RPMI8226 (cell line): ENCODE measurements at places on chromosomes 4 and X.

DNA sequence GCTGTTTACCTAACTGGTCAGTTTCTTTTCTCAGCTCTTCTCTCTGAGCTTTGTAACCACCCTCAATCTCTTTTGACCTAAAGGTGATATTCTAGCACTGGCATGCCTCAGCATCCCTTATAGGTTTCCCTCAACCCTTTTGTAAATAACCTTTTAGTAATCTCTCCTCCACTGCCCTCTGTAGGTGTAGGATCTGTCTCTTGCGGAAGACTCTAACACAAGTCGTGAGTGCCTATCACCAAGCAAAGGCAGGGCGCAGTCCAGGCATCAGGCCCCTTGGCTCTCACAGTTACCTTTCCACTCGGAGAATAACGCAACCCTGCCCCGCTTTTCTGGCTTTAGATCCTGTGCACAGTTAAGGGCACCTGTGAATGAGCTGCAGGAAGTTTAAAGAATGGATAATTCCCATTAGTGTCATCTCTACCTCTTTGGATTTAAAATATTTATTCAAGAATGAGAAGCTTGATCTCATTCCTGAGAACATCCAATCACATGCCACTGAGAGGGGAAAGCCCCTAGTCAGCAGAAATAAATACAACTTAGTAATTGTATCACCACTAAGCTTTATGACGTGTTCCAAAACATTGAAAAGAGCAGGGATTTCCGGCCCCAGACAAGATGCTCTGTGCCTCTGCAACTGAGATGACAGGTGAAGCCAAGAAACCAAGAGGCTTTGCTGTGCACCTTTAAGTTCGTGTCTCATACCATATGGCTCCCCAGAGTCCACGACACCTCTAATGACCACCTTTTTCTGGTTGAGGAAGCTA lies 58.8 kb downstream of the SPINK2 start:
- DNase-seq: no peak

GRCh38 chrX:118975831-118976598 lies 1.6 kb downstream of the LONRF3 start:
- peak; percentile 15 for DNase-seq

GRCh38 chr4:48275686-48276085 lies 6.0 kb upstream of the TEC start:
- no peak for DNase-seq

GRCh38 chr4:121693450-121693849 lies 3.3 kb downstream of the ANXA5 start:
- no peak for DNase-seq

DNA sequence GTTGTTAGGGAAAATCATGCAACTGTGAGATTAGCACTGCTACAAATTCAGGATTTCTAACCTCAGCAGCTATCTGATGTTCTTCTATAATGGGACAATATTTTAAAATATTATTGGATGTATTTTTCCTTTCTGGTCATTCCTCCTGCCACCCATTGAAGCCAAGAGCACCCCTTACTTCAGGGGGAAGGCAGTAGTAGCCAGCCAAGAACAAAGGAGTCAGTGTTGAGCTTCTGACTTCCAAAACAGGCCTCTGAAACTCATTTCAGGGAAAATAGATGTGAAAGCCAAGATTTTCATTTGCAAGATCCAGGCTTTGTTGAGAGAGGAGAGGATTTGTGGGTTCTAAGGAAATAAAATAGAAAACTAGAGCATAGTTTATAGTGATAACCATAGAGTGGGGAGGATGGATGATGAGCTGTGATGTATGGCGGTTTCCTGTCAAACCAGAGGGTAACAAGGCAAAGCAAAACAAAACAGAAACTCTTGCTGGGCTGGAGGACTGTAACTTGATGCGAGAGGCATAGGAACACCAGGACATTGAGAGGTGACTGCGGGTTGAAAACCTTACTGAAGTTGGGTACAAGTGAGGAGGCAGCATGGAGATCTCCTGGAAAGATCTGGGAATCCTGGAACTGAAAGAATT lies 173.7 kb upstream of the LEF1 start:
- DNase-seq: no peak

GRCh38 chrX:131734621-131735020 lies 190.7 kb downstream of the OR13H1 start:
- peak; percentile 96 for DNase-seq

DNA sequence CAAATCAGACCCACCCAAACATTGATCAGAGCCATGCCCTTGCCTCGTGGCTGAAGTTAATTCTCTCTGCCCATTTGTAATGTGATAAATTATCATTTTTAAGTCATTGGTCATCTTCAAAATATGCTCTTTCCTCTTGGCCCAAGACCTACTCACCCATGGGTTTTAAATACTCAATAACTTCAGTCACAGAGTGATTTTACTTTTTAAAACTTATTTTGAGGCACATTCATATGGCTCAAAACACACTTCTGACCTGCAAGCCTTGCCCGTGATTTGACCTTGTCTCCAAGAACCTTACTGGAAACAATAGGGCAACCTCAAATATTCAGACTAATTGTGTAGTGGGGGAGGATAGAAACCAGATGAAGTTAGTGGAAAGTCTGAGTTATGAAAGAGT lies 176.2 kb upstream of the LNX1 start:
- DNase-seq: no peak

- DNase-seq: no peak
Observed at GRCh38 chr4:98993419-98994071, 2.0 kb upstream of the METAP1 start.

GRCh38 chr4:152232271-152232670 lies 303.6 kb downstream of the FBXW7 start:
- DNase-seq: no peak

DNA sequence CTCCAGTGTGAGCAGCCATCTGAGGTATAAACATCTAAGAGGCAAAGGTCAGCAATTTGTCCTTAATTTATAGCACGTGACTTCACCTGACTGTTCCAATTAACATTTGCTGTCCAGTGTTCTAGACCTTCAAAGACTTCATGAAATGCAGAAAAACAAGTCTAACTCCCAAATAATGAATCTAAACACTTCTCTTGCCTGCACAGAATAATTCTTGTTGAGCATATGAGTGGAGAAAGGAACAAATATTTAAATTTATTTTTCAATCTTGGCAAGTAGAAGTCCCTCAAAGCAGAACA lies 12.0 kb downstream of the RFC1 start:
- DNase-seq: no peak

- no peak for DNase-seq
Observed at GRCh38 chrX:41314881-41315280, 19.1 kb upstream of the DDX3X start.

- DNase-seq: no peak
Observed at GRCh38 chr4:5874811-5875449, 18.0 kb downstream of the CRMP1 start.

GRCh38 chr4:88041626-88042025 lies 34.2 kb downstream of the PKD2 start:
- DNase-seq: no peak

GRCh38 chr4:184163813-184164212 lies 53.9 kb downstream of the ENPP6 start:
- peak; percentile 27 for DNase-seq

- no peak for DNase-seq
Observed at GRCh38 chr4:176988226-176988625, 195.5 kb upstream of the VEGFC start.

GRCh38 chr4:88629826-88630225 lies 37.5 kb downstream of the HERC3 start:
- no peak for DNase-seq

DNA sequence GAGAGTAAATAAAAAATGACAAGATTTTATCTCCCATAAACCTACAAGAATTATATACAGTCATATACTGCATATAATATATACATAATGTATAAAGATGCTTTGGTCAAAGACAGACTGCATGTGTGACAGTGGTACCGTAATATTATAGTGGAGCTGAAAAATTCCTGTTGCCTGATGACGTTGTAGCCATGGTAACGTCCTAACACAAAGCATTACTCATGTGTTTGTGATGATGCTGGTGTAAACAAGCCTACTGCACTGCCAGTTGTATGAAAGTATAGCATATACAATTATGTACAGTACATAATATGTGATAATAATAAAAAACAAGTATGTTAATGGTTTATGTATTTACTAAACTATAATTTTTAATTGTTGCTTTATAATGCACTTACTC lies 245.2 kb upstream of the CENPE start:
- DNase-seq: no peak

DNA sequence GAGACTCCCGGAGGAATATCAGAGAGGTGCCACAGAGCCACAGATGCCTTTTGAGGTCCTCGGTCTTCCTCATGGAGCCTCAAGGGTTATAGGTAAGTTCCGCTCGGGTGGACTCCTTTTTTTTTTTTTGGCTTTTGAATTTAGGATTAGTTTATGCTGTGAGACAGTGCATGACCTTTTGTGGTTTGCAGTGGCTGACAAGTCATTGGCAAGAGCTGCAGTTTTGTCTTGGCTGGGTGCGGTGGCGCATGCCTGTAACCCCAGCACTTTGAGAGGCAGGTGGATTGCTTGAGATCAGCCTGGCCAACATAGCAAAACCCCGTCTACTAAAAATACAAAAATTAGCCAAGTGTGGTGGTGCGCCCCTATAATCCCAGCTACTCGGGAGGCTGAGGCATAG lies 4.5 kb upstream of the GRSF1 start:
- DNase-seq: peak; percentile 65

DNA sequence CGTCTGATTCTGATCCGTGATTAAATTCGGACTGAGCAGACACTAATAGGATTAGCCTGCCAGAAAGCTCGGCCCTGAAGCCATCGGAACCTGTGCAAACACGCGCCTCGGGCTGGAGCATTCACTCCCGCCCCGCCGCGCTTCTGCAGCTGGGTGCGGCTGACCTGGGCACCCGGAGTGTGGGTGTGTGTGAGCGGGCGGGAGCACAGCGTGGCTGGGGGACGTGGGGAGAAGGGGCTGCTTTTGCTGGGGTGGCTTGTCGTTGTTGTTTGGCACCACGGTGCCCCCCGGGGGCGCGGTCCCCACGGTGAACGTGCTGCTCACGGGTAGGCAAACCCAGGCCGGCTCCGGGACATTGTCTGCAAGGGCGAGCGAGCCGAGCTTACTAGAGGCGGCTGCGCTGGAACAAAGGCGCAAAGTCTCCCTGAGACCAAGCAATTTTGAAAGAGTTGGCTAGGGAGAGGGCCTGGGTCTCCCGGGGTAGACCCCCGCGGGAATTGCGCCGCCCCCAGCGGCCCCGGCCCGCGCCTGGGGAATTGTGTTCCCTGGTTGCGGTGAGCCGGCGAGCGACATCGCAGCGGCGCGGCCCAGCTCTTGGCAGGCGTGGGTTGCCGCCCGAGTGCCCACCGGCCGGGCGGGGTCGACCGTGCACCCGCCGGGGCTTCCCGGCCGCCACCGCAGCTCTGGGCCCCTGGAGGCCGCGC lies 1.4 kb downstream of the MAMLD1 start:
- no peak for DNase-seq

DNA sequence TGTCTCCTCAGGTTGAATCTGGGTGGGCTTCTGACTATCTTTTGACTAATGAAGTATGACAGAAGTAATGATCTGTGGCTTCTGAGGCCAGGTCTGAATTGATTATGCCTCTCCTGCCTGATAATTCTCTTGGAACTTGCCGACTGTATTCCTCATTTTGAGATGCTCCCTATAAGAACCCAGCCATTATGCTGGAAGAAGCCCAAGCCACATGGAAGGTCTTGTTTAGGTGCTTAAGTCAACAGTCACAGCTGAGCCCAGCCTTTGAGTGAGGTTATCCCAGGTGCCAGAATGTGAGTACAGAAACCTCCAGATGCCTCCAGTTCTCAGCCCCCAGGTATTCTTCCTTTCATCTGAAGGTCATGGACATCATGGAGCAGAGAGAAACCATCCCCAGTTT lies 456.6 kb downstream of the IL15 start:
- DNase-seq: no peak

GRCh38 chr4:53618321-53618720 lies 27.0 kb upstream of the LNX1 start:
- no peak for DNase-seq

GRCh38 chr4:112560084-112560483 lies 44.1 kb upstream of the NEUROG2 start:
- DNase-seq: no peak

DNA sequence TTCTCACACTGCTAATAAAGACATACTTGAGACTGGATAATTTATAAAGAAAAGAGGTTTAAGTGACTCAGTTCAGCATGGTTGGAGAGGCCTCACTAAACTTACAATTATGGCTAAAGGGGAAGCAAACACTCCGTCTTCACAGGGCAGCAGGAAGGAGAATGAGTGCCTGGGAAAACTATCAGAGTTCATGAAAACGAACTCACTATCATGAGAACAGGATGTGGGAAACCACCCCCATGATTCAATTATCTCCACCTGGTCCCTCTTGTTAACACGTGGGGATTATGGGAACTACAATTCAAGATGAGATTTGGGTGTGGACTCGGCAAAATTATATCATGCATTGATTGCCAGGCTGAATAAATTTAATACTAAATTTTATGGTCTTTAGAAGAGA lies 592.7 kb downstream of the GRXCR1 start:
- DNase-seq: no peak

DNA sequence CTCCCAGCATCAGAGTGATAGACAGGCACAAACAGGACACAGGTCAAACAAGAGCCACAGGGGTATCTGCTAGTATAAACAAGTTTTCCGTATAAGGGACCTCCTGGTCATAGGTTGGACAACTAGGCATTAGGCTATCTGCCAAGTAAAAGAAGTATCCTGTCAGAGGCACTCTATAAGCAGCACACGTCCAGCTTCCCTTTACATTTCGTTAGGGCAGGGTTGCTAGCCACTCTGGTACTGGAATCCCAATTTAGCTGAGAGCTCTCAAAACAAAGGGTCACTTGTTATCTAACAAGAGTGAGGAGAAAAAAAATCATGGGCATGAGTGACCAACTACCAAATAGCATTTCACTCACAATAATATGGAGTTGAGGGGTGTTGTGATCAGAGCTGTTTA lies 780.7 kb upstream of the DIAPH2 start:
- no peak for DNase-seq

GRCh38 chr4:2617955-2618354 lies 81.5 kb downstream of the FAM193A start:
- no peak for DNase-seq

GRCh38 chr4:18938343-18939099 lies 917.0 kb upstream of the LCORL start:
- no peak for DNase-seq

DNA sequence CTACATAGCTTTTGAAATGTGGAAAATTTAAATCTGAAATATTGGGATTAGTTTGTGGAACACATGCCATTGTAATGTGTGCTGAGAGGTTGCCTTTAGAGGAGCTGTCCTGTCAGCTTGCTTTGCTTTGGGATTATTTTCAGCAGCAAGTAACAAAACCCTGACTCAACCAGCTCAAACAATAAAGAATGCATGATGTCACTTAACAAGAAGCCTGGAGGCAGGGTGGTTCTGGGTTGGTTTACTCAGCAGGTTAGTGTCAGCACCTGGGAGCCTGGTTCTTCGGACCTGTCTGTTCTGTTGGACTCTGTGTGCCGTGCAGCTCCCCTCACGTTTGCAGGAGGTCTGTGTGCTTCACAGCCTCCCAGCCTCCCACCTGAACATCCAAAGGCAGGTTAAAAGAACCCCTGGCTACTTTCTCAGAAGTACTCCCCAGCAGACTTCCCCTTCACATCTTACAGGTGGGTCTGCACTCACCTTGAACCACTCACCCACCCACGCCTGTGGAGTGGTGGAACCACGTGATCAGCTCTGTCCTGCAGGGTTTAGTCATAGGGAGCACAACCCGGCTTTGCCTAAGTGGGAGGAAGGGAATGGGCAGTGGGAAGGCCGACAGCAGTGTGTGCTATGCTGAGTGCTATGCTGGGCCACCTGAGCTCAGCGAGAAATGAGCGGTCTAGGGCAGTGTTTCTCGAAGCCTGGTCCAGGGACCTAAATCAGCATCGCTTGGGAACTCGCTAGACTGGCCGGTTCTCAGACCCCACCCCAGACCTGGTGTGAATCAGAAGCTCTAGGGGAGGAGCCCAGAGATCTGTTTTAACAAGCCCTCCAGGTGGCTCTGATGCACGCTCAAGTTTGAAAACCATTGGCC lies 20.4 kb downstream of the TMEM131L start:
- no peak for DNase-seq
